Epithelial cell of esophagus (primary cell): ENCODE measurements at places on chromosomes 1 and 21.

DNA sequence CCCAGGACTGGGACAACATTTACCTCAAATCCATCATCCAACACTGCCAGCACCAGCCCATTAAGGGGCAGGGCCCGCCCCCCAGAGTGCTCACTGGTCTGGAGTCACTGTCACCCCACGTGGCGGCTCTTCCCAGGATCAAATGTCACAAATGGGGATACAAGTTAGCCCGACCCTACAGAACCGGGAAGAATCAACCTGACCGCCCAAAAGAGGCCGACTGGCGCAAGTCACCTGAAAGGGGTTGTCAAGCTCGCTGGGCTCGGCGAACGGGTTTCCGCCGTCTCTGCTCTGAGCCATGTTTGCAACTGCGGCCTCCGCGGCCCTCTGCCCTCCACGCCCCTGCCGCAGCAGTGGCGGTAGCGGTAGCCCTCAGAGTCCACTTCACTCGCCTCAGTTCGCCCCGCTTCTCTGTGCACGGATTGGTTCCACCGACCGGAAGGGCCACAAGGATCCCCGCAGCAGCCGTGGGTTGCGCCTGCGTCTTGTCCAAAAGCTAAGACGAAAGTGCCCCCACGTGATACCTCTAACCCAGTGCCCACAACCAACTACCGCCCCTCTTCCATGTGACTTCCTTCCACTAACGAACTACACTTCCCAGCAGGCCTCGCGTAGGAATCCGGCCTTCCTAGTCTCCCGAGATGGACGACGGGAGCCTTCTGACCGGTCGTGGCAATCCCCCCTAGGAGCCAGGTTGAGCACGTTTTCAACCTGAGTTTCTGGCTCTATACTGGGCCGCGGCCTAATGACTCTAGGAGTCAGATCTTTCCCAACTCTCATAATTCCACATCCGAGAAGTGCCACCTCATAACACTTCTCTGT is at the start of gene SCAMP3:
SCAMP3 (minus strand) TSS at position 509 of the 822 bp plus-strand sequence; CDS start at position 300, 209 bp downstream.
- peak; percentile 99 for DNase-seq

- DNase-seq = no peak
Measured at GRCh38 chr1:74895411-74895810, 162.5 kb downstream of the TYW3 start.

GRCh38 chr1:14817223-14818170 is 219.0 kb downstream of the KAZN start:
- no peak for DNase-seq

GRCh38 chr1:51326839-51327238 is 3.5 kb downstream of the TTC39A start:
- no peak for DNase-seq

DNA sequence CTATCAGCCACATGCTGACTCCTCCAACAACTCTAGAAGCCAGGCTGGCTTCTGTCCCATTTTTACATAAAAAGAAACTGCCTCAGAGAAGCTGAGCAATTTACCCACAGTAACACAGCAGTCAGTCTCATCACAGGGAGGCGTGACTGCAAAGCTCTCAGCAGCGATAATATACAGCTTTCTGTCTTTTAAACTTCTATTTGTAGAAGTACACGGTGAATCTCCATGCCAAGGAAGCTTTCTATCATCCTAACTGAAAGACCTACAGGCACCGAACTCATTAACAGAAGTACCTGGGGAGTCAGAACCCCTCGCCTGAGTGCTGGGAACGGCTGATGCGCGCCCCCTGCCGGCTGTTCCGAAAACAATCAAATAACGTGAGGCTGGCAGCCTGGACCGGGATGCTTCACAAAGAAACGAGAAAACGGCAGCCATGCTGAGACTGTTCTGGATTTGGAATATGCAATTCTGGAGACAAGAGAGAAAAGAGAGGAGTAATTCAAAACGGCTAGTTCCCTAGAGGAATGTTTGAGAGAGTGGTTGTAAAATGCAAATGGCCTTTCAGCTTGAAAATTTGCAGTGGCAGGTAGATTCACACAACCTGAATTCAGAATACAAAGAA is 43.5 kb upstream of the RAB4A start:
- peak; percentile 76 for DNase-seq

DNA sequence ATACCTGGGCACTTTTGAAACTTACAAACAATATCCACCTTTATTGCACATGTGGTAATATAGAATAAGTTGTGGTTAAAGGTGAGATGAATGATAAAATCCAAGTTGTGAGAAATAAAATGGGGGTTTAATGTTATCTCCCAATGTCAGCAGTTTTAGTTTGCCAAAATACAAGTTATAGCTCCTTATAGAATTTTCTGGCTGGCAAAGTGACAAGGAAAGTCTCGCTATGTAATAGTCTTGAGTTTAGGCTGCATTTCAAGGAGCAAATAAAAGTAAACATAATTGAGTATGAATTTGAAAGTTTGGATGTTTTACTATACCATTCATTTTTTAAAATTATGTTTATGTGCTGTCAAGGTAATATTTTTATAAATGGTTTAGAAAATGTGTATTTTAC is 15.0 kb upstream of the NEXN start:
- no peak for DNase-seq

DNA sequence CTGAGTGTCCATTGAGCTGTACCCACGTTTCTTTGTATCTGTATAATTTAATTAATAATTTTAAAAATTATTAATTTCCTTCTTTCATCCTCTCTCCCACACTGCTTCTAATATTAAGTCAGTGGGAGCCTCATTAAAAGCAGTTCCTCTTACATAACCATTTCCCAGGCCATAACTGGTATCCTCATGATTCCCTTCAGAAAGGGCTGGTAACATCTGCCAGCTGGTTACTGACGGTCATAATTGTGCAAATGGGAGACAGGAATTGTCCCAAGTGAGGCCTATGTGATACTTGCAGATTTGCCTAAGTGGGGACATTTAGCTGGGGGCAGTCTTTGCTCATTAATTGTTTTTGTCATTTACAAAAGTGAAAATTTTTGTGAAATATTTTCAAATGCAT is 69.0 kb upstream of the SPAG17 start:
- DNase-seq = no peak

GRCh38 chr1:206566999-206567398 is 45.3 kb downstream of the EIF2D start:
- DNase-seq = no peak

- no peak for DNase-seq
Measured at GRCh38 chr1:59164371-59164770, 132.5 kb upstream of the FGGY start.

DNA sequence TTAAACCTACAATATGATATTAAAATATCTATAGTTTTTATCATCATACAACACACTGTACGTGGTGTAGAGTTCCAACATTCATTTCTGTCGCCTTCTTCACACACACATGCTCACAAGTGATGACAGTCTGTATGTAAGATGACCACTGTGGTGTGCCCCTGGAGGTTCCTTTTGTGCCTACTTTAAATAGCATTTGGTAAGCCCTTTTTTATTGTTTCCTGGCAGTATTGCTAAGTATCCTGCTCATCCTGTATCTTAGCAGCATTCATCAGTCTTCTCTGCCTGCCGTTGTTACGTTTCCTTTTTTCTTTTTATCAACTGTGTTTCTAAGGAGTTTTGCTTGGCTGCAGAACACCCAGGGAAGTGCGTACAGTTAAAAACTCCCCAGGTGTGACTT is 231.4 kb downstream of the CHRM3 start:
- no peak for DNase-seq

DNA sequence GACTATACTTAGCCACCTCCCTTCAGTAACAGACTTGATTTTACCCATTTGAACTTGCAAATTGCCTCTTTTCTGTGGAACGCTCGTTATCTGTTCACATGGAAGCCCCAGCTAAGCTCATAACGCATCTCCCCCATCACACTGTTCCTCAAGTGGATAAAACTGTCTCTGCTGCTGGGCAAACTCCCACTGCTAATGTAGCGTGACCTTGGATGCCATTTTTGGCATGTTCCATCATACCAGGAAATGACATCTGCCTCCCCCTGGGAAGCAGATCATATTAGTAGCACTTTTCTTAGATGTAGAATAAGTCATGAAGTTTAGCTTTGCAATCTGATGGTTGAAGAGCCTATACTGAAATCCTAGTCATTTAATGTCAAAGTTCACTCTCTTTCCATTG is 528.7 kb upstream of the PLXNA2 start:
- DNase-seq = no peak

DNA sequence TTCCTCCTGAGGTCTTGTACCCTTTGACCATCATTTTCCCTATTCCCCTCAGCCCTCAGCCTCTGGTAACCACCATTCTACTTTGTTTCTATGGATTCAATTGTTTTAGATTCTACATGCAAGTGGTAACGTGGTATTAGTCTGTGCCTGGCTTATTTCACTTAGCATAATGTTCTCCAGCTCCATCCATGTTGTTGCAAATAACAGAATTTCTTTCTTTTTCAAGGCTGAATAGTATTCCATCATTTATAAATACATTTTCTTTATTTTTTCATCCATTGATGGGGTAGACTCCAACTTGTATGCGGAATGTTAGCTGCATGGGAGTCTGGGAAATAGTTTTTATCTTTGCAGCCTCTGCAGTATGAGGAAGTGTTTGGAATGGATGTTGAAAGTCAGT is 26.3 kb upstream of the TMEM54 start:
- DNase-seq = no peak

GRCh38 chr1:113253187-113253586 is 137.1 kb upstream of the MAGI3 start:
- DNase-seq = no peak

DNA sequence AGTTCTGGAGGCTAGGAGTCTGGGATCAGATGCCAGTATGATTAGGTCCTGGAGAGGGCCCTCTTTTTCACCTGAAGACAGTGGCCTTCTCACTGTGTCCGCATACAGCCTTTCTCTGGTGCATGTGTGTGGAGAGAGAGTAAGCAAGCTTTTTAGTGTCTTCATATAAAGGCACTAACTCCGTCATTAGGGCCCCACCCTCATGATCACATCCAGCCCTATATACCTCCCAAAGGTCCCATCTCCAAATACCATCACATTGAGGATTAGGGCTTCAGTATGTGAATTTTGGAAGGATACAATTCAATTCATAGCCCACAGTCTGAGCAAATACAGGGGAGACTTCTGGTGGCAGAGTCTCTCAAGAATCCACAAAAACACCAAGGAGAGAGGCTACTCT is 176.6 kb downstream of the BACH1 start:
- no peak for DNase-seq

GRCh38 chr21:36232641-36233040 is 76.0 kb downstream of the DOP1B start:
- DNase-seq = peak; percentile 32

DNA sequence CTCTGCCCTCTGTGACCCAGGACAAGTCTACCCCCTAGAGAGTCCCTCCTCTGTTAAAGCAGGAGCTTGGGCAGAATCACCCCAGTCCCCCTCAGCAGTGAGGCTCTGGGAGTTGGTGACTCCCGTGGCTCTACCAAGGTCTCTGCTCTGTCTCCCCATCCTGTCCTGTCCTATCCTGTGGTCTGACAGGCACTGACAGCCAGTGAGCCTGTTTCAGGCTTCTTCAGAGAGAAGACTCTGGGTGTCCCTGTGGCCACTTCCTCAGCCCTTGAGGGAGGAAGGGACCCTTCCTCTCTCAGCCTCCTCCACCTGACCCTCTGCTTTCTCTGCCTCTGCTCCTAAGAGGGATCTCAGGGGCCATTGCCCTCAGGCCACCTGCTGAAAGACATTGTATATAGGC is 148.7 kb downstream of the FCRL5 start:
- no peak for DNase-seq

- peak; percentile 6 for DNase-seq
Measured at GRCh38 chr1:15525050-15526020, 1.3 kb upstream of the DNAJC16 start.
